Keratinocyte (primary cell): ENCODE measurements at places on chromosomes 2 and 18.
A peak's percentile ranks its signal among the peaks of the same experiment; 100 is the strongest.

GRCh38 chr18:67381608-67382150, 134.8 kb downstream of the DSEL start:
- no peak for DNase-seq

GRCh38 chr2:229408356-229408755, 137.3 kb upstream of the PID1 start:
- peak; percentile 86 for DNase-seq

DNA sequence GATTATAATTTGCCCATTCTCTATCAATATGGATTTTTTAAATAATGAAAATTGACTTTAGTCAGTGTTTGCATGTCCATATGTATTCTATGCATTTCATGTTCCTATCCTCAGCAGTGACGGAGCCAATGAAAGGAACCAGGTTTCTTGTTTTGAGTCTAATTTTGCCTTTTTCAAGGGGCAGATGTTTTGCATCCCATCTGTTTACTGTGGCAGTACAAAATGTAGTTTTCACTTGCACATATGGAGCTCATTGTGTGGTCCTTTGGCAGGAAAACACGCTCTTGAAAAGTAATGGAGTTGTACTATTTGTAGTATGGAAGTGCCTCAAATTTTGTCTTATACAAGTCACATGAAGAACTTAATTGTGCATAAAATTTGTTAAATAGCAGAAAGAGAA, 127.8 kb downstream of the AGPS start:
- DNase-seq: no peak

DNA sequence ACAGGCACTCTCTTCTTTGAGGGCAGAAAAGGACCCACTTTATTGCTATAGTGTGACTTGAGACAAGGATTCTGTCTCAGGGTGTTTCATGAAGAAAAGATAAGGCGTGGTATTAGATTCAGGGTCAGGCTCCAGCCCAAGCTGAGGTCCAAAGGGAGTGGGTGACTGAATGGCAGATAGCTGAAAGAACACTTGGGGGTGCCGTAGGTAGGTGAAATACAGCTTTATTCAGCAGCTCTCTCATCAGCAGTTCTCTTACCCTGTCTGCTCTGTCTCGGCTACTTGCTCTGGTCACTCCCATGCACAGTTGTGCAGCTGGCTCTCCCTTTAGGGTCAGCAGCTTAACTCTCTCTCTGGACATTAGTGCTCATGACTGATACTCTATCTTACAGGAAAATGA, 379.9 kb downstream of the LPIN1 start:
- no peak for DNase-seq

DNA sequence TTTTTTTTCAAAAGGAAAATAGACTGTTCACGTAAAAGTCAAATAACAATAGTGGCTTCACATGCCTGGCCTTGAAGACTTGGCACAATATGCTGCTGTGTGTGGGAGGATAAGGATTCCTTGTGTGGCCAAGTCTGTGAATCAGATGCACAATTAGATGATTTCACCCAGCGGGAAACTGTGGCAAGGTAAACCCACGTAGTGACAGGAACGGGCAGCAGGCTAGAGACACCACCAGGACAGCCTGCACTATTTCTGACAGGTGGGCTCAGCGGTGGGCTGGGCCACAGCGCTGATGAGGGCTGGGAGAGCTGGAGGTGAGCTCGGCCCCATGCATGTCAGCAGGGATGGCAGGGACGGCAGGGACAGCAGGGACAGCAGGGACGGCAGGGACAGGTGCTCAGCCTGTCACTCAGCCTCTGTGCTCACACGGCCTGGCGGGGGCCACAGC, 21.6 kb downstream of the SNORC start:
- no peak for DNase-seq

GRCh38 chr2:207073801-207074678, 91.7 kb downstream of the KLF7 start:
- no peak for DNase-seq

GRCh38 chr18:50695431-50696176, 124.2 kb downstream of the MRO start:
- no peak for DNase-seq

GRCh38 chr2:158495175-158495574, 38.4 kb downstream of the PKP4 start:
- DNase-seq: no peak

GRCh38 chr2:32231959-32232358, 32.7 kb downstream of the NLRC4 start:
- DNase-seq: no peak

DNA sequence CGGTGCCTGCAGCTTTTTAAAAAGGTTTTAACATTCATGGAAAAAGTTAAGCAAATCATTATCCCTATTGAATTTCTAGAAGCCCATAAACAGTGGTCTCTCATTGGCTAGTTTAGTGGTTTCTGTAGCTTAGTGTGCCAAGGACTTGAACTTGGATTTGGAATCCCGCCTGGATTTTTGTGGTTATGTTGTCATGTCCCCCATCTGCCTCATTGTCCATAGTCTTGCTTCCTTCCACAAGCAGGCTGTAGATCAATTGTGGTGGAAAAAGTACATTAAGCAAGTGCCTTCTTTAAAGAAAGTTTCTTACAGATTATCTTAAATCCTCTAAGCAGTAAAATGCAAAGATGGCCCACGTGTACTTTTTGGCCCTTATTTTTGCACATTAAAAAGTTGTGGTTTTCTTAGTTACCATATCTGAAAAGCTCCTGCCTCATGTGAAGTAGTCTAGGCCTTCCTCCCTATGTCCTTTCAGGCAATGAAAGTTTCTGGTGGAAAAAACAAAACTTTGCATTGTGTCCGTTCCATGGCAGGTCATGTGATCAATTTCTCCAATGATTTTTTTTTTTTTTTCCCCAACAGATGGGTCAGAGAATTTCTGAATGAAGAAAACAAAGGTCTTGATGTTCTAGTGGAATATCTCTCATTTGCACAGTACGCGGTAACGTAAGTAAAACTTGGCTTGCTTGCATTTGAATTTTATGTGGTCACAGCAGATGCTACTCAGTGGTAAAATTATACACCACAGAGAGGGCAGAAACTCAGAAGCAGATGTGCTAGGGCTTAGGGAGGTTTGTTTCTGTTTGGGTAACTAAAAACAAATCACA, 158.9 kb downstream of the PRPF40A start:
- no peak for DNase-seq

- DNase-seq: no peak
Observed at GRCh38 chr2:50838316-50838715, 193.6 kb downstream of the NRXN1 start.

GRCh38 chr2:172248785-172249187, 146.1 kb upstream of the DLX2 start:
- DNase-seq: peak; percentile 84

GRCh38 chr18:53752781-53753367, 471.6 kb downstream of the MBD2 start:
- no peak for DNase-seq

DNA sequence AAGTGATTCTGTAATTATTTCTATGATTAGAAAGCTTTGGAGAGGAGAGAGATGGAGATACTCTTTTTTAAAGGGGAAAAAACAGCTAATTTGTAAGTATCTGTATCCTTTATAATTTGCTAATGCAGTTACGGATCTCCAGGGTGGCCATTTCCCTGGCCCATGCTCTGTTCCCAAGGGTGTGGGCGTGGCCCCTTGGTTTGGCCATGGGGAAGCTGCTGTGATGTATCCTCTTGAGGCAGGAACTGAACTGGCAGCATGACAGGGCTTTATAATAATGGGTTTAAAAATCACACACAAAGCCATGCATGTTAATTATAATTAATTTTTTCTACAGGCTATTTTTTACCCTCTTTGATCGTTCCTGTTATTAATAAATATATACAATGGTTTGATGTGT, 27.0 kb downstream of the TRAPPC12 start:
- DNase-seq: no peak

DNA sequence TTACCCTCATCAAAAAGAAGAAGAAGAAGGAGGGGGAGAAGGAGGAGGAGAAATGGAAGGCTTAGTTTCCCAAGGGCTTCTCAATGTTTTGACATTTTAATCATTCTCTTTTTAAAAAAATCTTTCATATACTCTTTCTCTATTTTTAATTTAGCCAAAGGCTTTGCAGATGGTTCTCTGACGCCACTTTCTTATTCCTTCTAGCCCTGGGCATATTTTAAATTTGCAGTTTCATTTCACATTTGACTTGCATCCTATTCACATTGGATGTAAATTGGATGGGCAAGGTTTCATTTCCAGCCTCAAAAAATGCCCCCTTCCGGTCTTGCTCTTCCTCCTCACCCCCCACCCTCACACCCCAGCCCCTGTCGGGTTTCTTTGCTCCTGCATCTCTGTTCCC, 29.8 kb downstream of the MAL start:
- no peak for DNase-seq

GRCh38 chr2:210366675-210367080, 51.7 kb upstream of the MYL1 start:
- DNase-seq: no peak

DNA sequence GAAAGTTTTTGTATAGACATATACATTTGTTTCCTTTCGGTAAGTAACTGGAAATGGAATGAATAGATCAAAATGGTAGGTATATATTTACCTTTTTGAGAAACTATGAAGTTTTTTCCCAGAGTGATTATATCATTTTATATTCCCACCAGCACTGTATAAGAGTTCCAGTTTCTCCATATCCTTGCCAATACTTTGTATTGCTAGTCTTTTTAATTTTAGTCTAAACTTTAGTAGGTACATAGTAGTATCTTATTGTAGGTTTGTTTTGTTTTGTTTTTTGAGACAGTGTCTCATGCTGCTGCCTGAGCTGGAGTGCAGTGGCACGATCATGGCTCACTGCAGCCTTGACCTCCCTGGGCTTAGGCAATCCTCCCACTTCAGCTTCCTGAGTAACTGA, 56.6 kb downstream of the AGPS start:
- no peak for DNase-seq

GRCh38 chr2:228793116-228793515, 478.0 kb downstream of the PID1 start:
- DNase-seq: no peak

DNA sequence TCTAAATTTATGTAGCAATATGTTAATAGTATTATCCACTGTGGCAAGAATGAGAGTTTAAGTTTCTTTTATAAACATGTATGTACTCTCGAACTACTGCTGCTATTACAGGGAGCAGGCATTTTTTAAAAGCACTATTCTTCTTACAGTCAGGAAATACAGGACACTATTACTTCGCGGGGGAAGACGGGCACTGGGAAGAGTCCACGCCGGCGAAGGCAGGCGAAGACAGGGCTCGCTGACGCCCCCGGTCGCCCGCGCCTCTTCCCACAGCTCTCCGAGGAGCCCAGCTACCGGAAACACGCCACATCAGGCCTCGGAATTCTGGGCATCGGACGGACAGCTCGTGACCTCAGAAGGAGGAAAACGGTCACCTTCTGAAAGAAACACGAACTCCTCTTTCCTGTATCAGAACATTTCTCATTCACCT, 90.2 kb downstream of the FAM161A start:
- DNase-seq: no peak

DNA sequence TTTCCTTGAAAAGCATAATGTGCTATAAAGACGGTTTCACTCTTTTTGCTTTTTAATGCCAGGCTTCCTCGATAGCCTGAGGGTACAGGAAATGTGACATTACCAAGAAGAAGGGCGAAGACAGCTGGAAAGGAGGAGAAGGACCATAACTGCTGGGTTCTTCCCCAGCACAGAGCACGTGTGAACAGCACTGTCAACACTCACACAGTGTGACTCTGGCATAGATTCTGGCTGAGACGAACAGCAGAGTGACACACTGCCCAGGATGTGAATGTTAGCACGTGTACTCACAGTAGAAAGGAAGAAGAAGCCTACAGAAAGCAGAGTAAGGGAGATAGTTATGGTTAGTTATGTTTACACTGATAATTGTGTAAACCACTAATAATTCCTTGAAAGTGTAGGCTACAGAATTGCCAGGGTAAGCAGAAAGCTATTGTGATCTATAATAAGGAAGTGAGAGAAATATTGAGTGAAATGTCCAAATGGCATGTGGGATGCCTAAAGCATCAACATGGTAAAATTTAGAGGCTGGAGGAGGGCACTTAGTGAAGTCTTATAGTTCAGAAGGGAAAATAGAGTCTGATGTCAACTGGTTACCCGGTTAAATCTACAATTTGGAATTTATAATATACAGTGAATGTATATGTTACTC, 198.2 kb downstream of the DLGAP1 start:
- DNase-seq: no peak

GRCh38 chr2:105910497-105911238, 166.0 kb downstream of the NCK2 start:
- no peak for DNase-seq

GRCh38 chr2:28227498-28227897, 165.2 kb upstream of the FOSL2 start:
- no peak for DNase-seq
